Stimulated activated CD8-positive, alpha-beta memory T cell treated with anti-CD3 and anti-CD28 coated beads, Interleukin-4, amount 100 ng/mL, for 4 hours (primary cell): ENCODE measurements at places on chromosomes 2 and 18.

GRCh38 chr2:109117780-109118179 is 11.2 kb upstream of the SH3RF3 start:
- no peak for DNase-seq

- no peak for DNase-seq
Measured at GRCh38 chr2:193891023-193891422, 1696.3 kb upstream of the TMEFF2 start.

- DNase-seq = no peak
Measured at GRCh38 chr18:2627821-2628276, 27.7 kb upstream of the SMCHD1 start.

DNA sequence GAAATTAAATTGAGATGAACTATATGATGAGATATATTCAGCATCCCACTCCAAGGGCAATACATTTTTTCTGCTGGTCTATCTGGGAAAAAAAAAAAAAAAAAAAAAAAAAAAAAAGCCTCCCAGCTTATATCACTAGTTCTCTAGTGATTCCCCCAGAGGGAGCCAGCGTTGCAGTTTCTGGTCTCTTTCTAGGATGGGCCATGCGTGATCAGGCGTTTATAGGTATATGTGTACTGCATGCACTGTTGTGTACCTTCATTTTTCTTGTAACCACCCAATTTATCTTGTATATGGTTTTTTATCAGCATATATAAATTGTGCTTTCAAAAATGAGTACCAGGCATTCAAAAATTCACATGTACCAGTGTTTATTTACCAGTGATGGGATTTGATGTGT is 35.1 kb downstream of the DCDC2C start:
- no peak for DNase-seq

GRCh38 chr18:79955302-79956075 is 4.0 kb upstream of the SLC66A2 start:
- DNase-seq = no peak
